Gastrocnemius medialis (tissue), 4 donors: ENCODE measurements at places on chromosomes 12 and 14. TPM values are rescaled to one million over a fixed set of nuclear protein-coding genes. Genes with fewer than 3 reads are reported as not detected.

The KRT83 gene
- total RNA-seq: not detected

The PRICKLE1 gene
- total RNA-seq: 0.87 TPM

The INHBE gene
- total RNA-seq: not detected

The SLC5A8 gene
- not detected for total RNA-seq

The IAPP gene
- total RNA-seq: not detected

The SIX6 gene
- total RNA-seq: 0.61 TPM

The TDRD9 gene
- not detected for total RNA-seq

The SIX4 gene
- 27.8 TPM for total RNA-seq

DNA sequence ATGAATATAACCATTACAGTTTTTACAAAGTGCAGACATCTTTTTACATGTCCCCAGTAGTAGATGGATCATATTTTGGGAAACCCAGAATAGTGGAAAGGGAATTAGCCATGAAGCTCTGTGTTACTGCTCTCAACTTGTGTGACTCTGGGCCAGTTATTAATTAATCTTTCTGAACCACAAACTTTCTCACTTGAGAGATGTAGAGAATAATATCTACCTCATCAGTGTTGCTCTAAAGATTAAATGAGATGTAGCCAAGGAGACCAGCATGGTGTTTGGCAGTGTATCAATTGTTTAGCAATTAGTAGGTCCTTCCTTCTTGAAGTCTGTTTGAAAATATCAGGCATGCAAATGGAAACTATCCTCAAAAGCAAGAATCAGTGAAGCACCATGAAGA is 169.2 kb downstream of the TMTC2 start:
- no peaks in the 10 kb centered on the region for H3K4me1 ChIP-seq
- H3K27ac ChIP-seq: no peak overlapping the region
- no peak overlapping the region for H3K4me3 ChIP-seq
- no peak for DNase-seq
- H3K27me3 ChIP-seq: no peaks in the 10 kb centered on the region

GRCh38 chr12:70379846-70380245 is 13.8 kb downstream of the KCNMB4 start:
- H3K4me1 ChIP-seq: no peaks in the 10 kb centered on the region
- DNase-seq: no peak
- H3K4me3 ChIP-seq: no peak overlapping the region
- no peak overlapping the region for H3K27ac ChIP-seq
- H3K36me3 ChIP-seq: no peaks in the 10 kb centered on the region
- no peaks in the 10 kb centered on the region for H3K27me3 ChIP-seq

GRCh38 chr12:118783703-118784102 is 197.6 kb upstream of the SRRM4 start:
- no peak for DNase-seq
- H3K4me3 ChIP-seq: no peak overlapping the region
- no peak overlapping the region for H3K27ac ChIP-seq
- H3K36me3 ChIP-seq: no peaks in the 10 kb centered on the region
- no peaks in the 10 kb centered on the region for H3K27me3 ChIP-seq

DNA sequence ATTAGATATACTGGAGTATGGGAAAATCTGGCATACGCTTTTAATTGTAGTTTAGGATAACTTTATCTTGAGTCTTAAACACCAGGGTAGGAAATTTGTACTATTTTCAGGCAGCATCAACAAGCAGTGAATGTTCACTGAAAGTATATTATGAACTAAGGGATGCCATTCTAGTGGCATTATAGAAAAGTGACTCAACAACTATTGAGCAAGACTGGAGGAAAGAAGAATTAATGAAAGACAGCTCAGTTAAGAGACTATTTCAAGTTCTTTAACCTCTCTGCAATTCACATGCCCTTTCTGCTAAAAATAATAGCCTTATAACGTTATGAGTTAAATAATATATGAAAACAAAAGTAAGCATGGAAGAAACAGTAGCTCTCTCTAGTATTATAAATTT is 343.1 kb downstream of the FSCB start:
- H3K27ac ChIP-seq: no peak overlapping the region
- H3K36me3 ChIP-seq: no peaks in the 10 kb centered on the region
- no peaks in the 10 kb centered on the region for H3K4me1 ChIP-seq
- no peaks in the 10 kb centered on the region for H3K27me3 ChIP-seq
- no peak overlapping the region for H3K4me3 ChIP-seq

GRCh38 chr12:128818065-128819022 is 5.4 kb downstream of the SLC15A4 start:
- no peak overlapping the region for H3K4me3 ChIP-seq
- peak overlapping the region; percentile 95 for H3K27ac ChIP-seq
- H3K4me1 ChIP-seq: peaks cover 89% of the 10 kb centered on the region
- no peaks in the 10 kb centered on the region for H3K36me3 ChIP-seq
- DNase-seq: no peak

GRCh38 chr14:32324601-32325000 is 4.5 kb upstream of the AKAP6 start:
- H3K27ac ChIP-seq: no peak overlapping the region
- no peak for DNase-seq

- H3K27ac ChIP-seq: peak overlapping the region; percentile 64
- peak overlapping the region; percentile 37 for H3K4me3 ChIP-seq
- H3K36me3 ChIP-seq: no peaks in the 10 kb centered on the region
- H3K4me1 ChIP-seq: peaks cover 9% of the 10 kb centered on the region
- DNase-seq: no peak
- H3K27me3 ChIP-seq: no peaks in the 10 kb centered on the region
These were observed 1319.1 kb downstream of the TMEM121 start for GRCh38 chr14:106845286-106846087.

DNA sequence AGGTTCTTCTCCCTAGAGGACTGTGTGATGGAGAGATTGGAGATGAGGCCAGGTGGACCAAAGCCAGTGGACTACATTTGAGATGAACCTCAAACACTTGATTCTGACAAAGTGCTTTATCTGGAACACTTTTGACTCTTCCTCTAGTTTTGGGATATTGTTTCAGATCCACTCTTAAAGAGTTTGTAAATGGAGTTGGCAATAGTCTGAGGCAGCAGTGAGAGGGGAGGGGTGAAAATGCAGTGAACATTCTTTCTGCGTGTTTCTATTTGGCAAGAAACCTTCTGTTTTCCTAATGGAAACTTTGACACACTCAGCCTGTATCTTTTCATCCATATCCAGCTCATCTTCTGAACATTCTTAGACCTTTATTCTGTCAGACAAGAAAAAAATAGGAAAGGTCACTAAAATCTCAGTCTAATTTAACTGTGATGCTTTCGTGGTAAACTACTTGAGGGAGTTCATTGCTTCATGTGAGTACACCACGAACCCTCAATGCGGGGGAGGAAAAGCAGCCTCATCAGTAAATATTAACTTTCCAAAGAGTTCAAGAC is 57.4 kb upstream of the KCNJ8 start:
- peak overlapping the region; percentile 61 for H3K27ac ChIP-seq
- peak; percentile 24 for DNase-seq
- peaks cover 12% of the 10 kb centered on the region for H3K4me1 ChIP-seq
- H3K36me3 ChIP-seq: peaks cover 14% of the 10 kb centered on the region
- H3K27me3 ChIP-seq: no peaks in the 10 kb centered on the region
- no peak overlapping the region for H3K4me3 ChIP-seq

- H3K4me3 ChIP-seq: no peak overlapping the region
- no peak overlapping the region for H3K27ac ChIP-seq
- DNase-seq: no peak
- H3K27me3 ChIP-seq: no peaks in the 10 kb centered on the region
- no peaks in the 10 kb centered on the region for H3K36me3 ChIP-seq
- H3K4me1 ChIP-seq: no peaks in the 10 kb centered on the region
These were observed 868 bp downstream of the CATSPERB start for GRCh38 chr14:91731018-91731417.

DNA sequence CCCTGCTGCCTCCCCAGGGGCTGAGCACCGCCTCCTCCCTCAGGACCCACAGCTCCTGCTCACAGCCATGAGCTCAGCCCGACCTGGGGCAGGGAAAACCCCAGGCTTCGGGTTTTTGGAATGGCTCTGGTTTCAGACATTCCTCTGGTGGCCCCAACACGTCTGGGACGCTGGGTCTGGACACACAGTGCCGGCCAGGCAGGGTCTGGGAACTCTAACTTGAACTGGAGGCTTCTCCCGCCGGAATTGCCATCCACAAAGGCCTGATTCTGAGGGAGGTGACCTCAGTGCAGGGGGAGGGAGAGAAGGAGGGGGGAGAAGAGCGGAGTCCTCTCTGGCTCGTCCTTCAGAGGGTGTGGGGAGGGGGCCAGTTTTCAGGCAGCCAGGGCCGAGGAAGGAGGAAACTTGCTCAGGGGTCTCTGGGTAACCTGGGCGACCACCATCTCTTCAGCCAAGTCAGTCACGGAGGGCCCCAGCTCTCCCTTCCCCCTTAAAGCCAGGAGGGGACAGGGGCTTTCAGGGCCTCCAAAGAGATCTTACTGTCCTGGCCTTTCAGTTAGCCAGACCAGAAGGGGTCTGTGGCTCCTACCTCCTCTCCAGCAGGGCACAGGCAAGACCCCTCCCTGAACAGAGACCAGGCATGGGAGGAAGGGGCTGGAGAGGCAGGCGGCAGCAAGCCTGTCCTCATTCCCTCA is 19.4 kb downstream of the NCKAP5L start:
- peaks cover 20% of the 10 kb centered on the region for H3K36me3 ChIP-seq
- peak overlapping the region; percentile 77 for H3K27ac ChIP-seq
- peak; percentile 50 for DNase-seq
- H3K4me1 ChIP-seq: peaks cover 35% of the 10 kb centered on the region
- H3K27me3 ChIP-seq: no peaks in the 10 kb centered on the region
- peak overlapping the region; percentile 27 for H3K4me3 ChIP-seq

DNA sequence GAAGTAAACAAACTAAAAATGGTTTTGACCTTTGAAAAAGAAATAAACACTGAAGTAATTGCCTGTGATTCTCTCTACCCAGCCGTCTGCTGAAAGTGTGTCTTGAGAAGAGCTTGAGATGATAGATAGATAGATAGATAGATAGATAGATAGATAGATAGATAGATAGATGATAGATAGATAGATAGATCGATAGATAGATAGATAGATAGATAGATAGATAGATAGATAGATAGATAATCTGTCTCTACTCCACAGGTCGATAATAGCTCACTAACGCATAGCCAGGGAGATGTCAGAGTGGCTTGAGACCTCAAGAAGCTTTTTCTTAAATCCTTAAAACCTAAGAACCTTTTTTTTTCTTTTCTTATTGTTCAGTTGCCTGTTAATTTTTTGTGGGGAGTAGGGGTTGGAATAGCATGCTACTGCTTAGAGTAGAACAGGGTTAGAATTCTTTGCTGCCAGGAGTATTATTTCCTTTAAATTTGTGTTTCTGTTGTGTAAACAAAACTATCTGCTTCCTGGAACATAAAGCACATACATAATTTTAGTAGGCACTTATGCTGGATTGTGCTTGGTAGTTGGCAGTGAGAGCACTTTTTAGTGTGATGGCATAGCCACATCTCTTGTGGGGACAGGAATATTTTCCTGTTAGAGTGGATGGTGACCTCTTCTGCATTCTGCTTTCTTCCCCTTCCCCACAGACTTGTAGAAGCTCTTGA is 169.5 kb downstream of the FBXL14 start:
- no peak overlapping the region for H3K27ac ChIP-seq
- H3K4me3 ChIP-seq: no peak overlapping the region
- H3K27me3 ChIP-seq: no peaks in the 10 kb centered on the region
- no peaks in the 10 kb centered on the region for H3K36me3 ChIP-seq
- no peak for DNase-seq
- peaks cover 7% of the 10 kb centered on the region for H3K4me1 ChIP-seq

DNA sequence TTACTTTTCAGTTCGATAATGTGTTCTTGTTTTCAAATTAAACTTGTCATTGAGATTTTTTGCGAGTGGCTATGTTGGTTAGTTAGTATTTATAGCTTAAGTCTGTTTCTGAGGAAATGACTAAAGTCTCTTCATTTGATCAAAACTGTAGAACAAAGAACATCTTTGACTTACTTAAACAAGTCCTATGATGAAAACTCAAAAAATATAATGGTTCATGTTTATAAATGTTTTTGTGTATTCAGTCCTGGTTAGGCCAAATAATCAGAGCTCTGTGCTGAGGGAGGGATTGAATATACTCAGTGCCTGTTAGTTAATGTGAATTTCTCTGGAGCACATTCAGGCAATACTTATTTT is 51.7 kb downstream of the PPFIBP1 start:
- H3K4me3 ChIP-seq: no peak overlapping the region
- H3K4me1 ChIP-seq: peaks cover 19% of the 10 kb centered on the region
- no peaks in the 10 kb centered on the region for H3K36me3 ChIP-seq
- no peaks in the 10 kb centered on the region for H3K27me3 ChIP-seq

- no peaks in the 10 kb centered on the region for H3K4me1 ChIP-seq
- H3K36me3 ChIP-seq: no peaks in the 10 kb centered on the region
- no peak for DNase-seq
- H3K27me3 ChIP-seq: no peaks in the 10 kb centered on the region
- H3K4me3 ChIP-seq: no peak overlapping the region
These were observed 10.7 kb downstream of the TFCP2 start for GRCh38 chr12:51162217-51162616.

DNA sequence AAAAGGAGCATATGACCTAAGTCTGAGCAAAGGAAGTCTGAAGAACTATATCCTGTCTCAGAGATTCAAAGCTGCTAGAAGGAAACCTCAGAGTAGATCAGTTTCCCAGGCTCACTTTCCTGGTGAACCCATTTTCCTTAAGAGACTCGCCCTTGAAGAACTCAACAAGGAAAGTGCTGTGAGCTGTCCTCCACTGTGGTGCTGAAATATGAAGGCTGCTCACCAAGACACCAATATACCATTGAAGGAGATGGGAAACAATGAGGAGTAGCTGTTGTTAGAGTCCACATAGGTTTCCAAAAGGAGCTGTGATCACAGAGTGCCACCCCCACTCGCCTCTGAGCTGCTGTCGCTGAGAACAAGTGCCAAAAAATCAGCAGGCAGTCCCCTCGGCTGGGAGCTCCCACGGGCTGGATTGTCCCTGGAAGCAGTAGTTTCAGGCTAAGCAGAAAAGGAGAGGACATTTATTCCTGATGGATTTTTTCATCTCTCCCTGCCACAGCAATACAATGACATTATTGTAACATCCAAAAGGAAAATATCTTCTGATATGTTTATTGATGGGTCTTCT is 282.1 kb downstream of the RPS29 start:
- H3K4me1 ChIP-seq: no peaks in the 10 kb centered on the region
- no peaks in the 10 kb centered on the region for H3K27me3 ChIP-seq
- no peak overlapping the region for H3K27ac ChIP-seq
- no peak for DNase-seq

DNA sequence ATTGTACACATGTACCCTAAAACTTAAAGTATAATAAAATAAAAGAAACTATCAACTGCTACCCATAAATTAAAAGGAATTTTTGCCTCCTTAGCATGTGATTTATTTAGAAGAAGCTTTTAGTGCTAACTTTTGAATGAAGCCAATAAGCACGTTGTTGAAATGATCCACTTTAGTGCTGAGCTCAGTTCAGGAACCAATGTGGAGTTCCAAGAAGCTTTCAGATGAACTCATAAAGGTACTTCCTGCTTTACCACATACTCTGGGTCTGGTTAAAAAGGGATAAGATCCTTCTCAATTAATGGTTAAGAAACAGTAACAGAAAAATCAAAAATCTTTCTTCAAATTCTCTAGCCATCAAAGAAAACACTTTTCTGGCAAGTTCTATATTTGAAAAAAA is 39.4 kb downstream of the TMTC1 start:
- peak overlapping the region; percentile 75 for H3K27ac ChIP-seq
- H3K4me1 ChIP-seq: peaks cover 53% of the 10 kb centered on the region
- no peak for DNase-seq
- H3K36me3 ChIP-seq: no peaks in the 10 kb centered on the region
